Smooth muscle cell of trachea (primary cell): ENCODE measurements at places on chromosomes 5 and 9. TPM values are rescaled to one million over a fixed set of nuclear protein-coding genes. Genes with fewer than 3 reads are reported as not detected.

Gene SMIM33
- total RNA-seq = not detected in 2 replicates

Gene SHOC1
- under 0.01 and 0.17 TPM in 2 replicates for total RNA-seq

Gene GTF3C4
- 14.1 and 14.9 TPM in 2 replicates for total RNA-seq

Gene TUSC1
- 7.4 and 9.9 TPM in 2 replicates for total RNA-seq

Gene GABRA6
- not detected in 2 replicates for total RNA-seq

Gene TXNDC8
- 1.9 TPM in 1 of 2 replicates, not detected in the other for total RNA-seq

Gene TSSK1B
- total RNA-seq = 0.15 and 0.50 TPM in 2 replicates

Gene IL3
- total RNA-seq = not detected in 2 replicates

Gene DYNC2I2
- 52.9 and 79.4 TPM in 2 replicates for total RNA-seq

Gene CACNA1B
- total RNA-seq = under 0.01 TPM in 1 of 2 replicates, not detected in the other

Gene TGFBI
- 581 and 1,490 TPM in 2 replicates for total RNA-seq

Gene FOXE1
- not detected in 2 replicates for total RNA-seq

Gene GARIN3
- total RNA-seq = not detected in 2 replicates

Gene PTPN3
- total RNA-seq = under 0.01 and 0.17 TPM in 2 replicates

Gene SPINK6
- not detected in 2 replicates for total RNA-seq

Gene FIBCD1
- total RNA-seq = 12.2 and 17.5 TPM in 2 replicates

Gene PGM5
- total RNA-seq = 88.8 and 110 TPM in 2 replicates

Gene SPATA24
- 2.5 and 10.9 TPM in 2 replicates for total RNA-seq

Gene ELOVL7
- total RNA-seq = 0.33 TPM in 1 of 2 replicates, not detected in the other

Gene ZNF354C
- 7.9 and 10.3 TPM in 2 replicates for total RNA-seq

Gene SNX2
- total RNA-seq = 139 and 162 TPM in 2 replicates

Gene ABLIM3
- 23.1 and 42.5 TPM in 2 replicates for total RNA-seq

Gene SV2C
- not detected in 2 replicates for total RNA-seq

Gene DNAH5
- total RNA-seq = 2.2 and 2.6 TPM in 2 replicates

Gene BTNL3
- total RNA-seq = not detected in 2 replicates

Gene GMCL2
- under 0.01 TPM in 1 of 2 replicates, not detected in the other for total RNA-seq

Gene CMYA5
- total RNA-seq = 6.0 and 11.2 TPM in 2 replicates

Gene TEX53
- not detected in 2 replicates for total RNA-seq

Gene SLC1A1
- 7.7 and 12.9 TPM in 2 replicates for total RNA-seq

Gene PDE6A
- not detected in 2 replicates for total RNA-seq

Gene OGN
- total RNA-seq = 17.5 and 19.6 TPM in 2 replicates

Gene PCDHGB3
- total RNA-seq = 7.1 and 9.4 TPM in 2 replicates

Gene PDGFRB
- total RNA-seq = 126 and 239 TPM in 2 replicates

Gene CD14
- total RNA-seq = 0.44 and 0.50 TPM in 2 replicates

Gene PLAC8L1
- total RNA-seq = not detected in 2 replicates

Gene PCDHGA2
- total RNA-seq = 3.3 and 6.6 TPM in 2 replicates

Gene PRDM9
- not detected in 2 replicates for total RNA-seq

Gene MARVELD2
- total RNA-seq = 0.15 and 0.17 TPM in 2 replicates

Gene HRH2
- not detected in 2 replicates for total RNA-seq

Gene NNT
- 96.8 and 109 TPM in 2 replicates for total RNA-seq

Gene CATSPER3
- total RNA-seq = 0.17 TPM in 1 of 2 replicates, not detected in the other

Gene ACSL6
- total RNA-seq = 0.66 TPM in 1 of 2 replicates, not detected in the other

Gene NUDT12
- 11.1 and 18.8 TPM in 2 replicates for total RNA-seq

Gene CCL27
- 0.15 and 0.17 TPM in 2 replicates for total RNA-seq

Gene SPAAR
- under 0.01 TPM in 1 of 2 replicates, not detected in the other for total RNA-seq

Gene MCTP1
- total RNA-seq = 4.8 and 15.7 TPM in 2 replicates

Gene TOMM5
- 129 and 149 TPM in 2 replicates for total RNA-seq

Gene CAAP1
- total RNA-seq = 19.2 and 19.5 TPM in 2 replicates

Gene CDH6
- total RNA-seq = 61.4 and 77.2 TPM in 2 replicates

Gene OTP
- total RNA-seq = not detected in 2 replicates

Gene FGF18
- 0.29 and 0.99 TPM in 2 replicates for total RNA-seq

Gene FBP2
- not detected in 2 replicates for total RNA-seq

Gene RNF145
- 51.6 and 55.1 TPM in 2 replicates for total RNA-seq

Gene SLC25A2
- total RNA-seq = 0.50 and 1.0 TPM in 2 replicates

Gene NTNG2
- 2.0 and 4.8 TPM in 2 replicates for total RNA-seq

Gene SPAG8
- 0.99 and 1.5 TPM in 2 replicates for total RNA-seq
